Tongue (tissue), 3 donors: ENCODE measurements at places on chromosomes 5 and 9.
A peak's percentile ranks its signal among the peaks of the same experiment; 100 is the strongest.

- peak; percentile 32 for DNase-seq
Observed at GRCh38 chr5:37771203-37771611, 68.6 kb downstream of the GDNF start.

DNA sequence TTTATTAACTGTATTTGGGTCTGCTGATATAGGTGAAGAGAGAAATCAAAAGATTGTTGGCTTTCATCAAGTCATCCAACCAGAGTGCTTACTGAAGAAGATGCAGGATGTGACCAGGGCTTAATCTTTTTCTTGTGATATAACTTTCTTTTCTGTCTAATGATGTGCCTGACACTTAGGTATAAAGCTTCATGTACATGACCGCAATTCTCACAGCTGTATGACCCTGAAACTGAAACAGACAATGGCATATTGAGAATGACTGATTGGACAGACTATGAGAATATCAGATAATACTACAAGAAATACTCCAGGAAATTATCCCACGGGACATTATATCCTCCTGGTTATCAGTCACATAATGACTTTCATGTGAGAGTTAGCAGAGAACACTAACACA is 32.5 kb upstream of the FAM174A start:
- no peak for DNase-seq

DNA sequence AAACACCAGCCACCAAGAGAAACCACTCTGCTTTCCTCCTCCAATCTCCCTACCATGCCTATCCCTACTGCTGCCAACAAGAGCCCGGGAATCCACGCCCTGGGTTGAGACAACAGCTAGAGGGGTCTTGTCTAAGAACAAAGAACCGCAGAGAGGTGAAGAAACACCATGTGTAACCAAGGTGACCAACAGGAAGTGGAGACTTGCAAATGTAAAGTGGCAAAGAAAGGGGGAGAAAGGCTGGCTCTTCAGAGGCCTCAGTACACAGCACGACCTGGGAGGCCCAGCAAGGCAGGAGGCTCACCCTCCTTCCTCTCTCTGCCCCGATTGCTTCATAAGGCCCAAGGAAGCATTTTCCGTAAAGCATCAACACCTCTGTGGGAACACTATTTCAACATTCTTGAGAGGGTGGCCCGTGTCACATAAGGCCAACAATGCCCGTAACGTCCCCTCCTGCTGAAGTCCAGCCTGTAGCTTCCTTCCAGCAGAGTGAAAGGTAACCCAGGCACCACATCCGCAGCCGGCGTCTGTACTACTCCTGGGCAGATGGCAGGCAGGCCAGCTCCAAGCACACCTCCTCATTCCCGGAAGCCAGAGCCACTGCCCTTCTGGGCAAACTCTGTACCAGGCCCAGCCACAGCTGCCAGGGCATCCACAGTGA is 18.3 kb downstream of the CCNJL start:
- no peak for DNase-seq

- DNase-seq = no peak
Observed at GRCh38 chr5:95572016-95572415, 17.1 kb downstream of the ARSK start.

DNA sequence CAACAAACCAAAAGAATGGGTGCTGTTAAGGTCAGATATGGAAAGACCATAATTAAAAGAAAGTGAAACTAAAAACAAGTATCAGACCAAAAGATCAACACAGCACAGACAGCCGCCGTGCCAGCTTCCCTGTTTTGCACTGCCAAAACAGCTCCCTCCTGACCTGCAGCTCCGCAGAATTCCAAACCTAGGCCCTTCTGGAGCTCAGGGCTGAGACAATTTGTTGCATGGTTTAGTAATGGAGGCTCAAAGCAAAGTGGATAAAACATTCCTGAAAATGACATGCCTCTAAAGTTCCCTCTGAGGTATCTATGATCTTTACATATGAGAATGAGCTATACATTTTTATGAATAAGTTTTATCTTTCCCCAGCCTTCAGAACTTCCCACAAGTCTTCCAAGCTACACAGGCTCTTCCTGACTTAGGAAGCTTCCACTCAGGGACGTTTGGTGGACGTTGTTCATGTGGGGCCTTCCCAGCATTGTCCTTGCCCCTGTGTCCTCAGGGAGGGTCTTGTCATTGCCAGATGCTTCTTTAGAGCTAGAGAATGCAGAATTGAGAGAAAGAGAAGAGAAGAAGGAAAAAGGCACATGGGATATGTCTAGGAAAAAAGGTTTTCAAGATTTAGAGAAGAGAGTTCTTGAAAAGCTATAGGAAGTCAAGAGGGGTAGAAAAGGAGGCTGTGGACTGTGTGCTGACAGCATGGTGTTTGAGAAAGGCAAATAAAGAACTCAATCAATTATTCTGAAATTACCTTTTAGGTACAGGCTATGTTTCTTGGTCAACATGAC is 28.4 kb upstream of the SSBP2 start:
- peak; percentile 68 for DNase-seq

GRCh38 chr9:137876781-137877386 is 698 bp upstream of the CACNA1B start:
- no peak for DNase-seq

DNA sequence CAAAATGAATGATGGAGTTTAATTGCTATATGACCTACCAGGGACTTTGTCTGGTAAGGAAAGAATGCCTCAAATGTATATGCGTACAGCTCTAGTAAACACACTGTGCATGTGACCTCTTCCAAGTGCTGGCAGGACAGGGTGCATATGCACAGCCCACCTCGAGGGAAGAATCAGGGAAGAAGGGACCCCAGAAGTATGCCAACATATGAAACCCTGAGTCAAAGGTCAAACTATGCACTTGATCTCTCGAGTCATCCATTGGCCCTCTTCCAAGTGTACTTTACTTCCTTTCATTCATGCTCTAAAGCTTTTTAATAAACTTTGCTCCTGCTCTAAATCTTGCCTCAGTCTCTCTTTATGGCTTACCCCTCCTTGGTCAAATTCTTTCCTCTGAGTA is 804.6 kb upstream of the COX7C start:
- no peak for DNase-seq

DNA sequence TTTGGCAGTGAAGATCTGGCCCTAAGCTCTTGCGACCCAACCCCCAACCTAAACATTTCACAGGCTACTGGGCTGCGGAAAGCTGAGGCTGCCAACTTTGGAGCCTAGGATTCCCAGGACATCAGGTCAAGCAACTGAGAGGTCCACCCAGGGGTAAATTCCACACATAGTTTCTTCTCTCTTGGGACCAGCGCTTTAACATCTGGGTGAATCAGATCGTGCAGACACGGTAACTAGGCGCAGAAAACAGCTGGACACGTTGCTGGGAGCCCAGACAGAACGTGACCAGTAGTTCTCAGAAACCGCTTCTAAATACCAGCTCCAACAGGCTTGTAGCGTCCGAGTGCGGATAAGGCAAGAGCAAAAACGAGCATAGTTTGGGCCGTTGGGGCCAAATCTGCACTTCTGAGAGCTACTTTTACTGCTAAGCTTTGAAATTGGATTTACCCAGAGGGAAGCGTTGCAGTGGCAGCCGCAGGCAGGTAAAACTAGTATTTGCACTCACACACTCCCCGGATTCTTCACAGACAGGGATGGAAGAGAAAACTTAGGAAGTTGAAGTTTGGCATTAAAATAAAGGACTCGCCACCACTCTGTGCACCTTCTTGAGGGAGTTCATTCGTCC is 11.8 kb downstream of the ITGA1 start:
- DNase-seq = peak; percentile 72

- no peak for DNase-seq
Observed at GRCh38 chr5:76537073-76537543, 86.1 kb downstream of the F2RL2 start.

DNA sequence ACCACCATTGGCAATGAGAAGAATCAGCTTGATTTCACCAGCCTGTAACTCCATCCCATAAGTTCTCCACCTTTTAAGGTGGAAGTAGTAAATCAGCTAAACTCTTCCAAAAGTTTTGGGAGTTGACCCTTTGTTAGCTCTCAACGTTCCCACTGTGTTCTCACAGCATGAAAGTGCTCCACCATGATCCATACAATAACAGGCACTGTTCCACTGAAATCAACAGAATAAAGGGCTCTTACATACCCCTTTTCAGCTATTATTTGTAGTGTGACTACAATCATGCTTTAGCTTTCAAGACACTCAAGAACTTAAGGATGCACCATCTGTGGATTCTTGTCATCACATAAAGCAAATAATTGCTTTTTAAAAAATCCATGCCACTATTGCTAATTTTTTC is 81.6 kb downstream of the PPP2R2B start:
- no peak for DNase-seq

- DNase-seq = no peak
Observed at GRCh38 chr5:147332658-147333057, 97.8 kb downstream of the STK32A start.

GRCh38 chr5:138981131-138981530 is 106.0 kb upstream of the LRRTM2 start:
- no peak for DNase-seq

DNA sequence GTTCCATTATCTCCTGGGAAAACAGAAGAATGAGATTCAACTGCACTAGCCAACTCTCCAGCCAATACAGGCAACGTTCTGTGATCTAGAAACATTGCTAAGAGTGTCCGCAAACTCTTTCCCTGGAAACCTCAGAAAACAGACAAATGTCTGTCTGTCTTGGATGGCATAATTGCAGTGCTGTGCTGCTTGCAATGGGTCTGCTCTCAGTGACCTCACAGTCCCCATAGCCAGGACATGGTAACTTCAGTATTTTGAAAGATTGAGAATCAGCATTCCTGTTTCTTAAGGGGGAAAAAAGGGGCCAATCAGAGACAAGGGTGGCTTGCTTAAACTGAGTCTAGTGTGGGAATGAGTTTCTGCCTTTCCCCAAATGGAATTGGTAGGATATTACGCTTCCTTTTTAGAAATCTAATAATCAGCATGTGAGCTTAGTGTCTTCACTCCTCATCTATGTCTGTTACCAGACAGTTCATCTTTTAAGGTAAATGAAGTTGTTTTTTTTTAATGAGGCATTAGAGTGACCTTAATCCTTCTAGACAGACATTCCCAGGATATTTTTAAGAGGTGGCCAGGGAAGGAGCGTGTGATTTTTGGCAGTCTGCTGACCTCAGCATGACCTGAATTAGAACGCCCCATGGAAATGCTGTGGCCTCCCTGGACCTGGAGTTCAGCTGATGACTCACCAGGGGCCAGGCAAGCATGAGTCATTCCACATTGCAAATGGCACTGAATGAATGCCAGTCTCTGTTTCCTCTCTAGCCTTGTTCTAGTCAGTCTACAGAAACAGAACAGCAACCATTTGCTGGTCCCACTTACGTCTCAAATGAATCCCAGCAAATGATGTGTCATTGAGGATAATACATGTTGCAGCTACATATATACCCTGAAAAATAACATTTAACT is 210.2 kb upstream of the ACTBL2 start:
- DNase-seq = peak; percentile 33

DNA sequence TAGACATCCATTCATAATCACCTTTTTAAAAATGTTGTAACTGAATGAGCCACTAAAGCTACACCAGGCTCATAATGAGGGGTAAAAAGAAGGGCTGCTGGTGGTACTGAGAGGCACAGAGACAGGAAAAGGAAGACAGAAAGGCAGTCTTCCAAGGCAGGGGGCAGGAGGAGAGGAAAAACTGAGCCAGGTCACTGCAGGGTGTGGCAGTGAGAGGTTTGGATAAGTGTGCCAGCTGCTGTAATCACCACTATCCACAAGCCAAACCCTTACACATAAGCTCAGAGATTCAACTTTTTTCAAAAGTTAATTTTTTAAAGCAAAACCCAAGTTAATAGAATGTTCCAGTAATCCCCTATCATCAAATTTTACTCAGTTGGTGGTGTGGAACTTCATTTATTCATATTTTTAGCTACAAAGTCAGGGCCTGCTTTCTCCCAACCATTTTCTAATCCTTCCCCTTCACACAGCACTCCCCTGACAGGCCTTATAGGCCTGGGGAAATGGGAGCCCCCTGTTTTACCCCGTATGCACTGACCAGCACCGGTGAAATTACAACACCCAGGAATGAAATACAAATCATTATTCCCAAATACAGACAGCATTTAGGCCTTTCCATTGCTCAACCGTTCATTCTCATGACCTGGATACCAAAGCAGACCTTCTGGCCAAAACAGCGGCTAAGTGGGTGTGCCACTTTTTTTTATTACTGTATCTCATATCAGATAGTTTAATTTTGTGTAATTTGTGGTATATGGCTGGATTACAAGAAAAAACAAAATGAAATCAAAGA is 76.3 kb downstream of the EFNA5 start:
- DNase-seq = no peak

GRCh38 chr5:107472620-107473064 is 198.1 kb downstream of the EFNA5 start:
- no peak for DNase-seq

GRCh38 chr9:109475526-109475925 is 22.6 kb downstream of the PTPN3 start:
- DNase-seq = peak; percentile 28

GRCh38 chr9:89444274-89444673 is 53.6 kb downstream of the SEMA4D start:
- peak; percentile 33 for DNase-seq

GRCh38 chr9:77851882-77852595 is 179.6 kb downstream of the GNAQ start:
- DNase-seq = no peak

- DNase-seq = no peak
Observed at GRCh38 chr9:5479994-5480694, 29.8 kb downstream of the CD274 start.
